ENCODE measurements at places on chromosomes 5 and 9. TPM values are rescaled to one million over a fixed set of nuclear protein-coding genes. Genes with fewer than 3 reads are reported as not detected.

- no peak for DNase-seq
Measured at GRCh38 chr5:127634007-127634406, 14.9 kb upstream of the CTXN3 start.

DNA sequence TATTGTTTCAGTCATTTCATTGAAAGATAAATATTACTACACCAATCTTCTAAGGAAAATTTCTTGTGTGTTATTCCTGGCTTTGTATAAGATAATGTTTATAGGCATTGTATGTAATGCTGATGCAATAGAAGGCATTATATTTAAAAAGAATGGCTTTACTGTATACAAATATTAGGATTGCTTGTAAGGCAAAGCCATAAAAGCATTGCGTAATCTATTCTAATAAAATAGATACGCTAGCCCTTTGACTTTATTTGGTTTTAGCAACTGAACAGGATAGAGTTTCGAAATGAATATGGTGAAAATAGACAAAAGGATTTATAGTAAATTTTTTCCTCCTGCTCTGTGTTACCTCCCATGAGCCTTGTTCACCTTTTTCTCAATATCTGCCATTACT, 5.5 kb upstream of the LYSMD3 start:
- DNase-seq = no peak

DNA sequence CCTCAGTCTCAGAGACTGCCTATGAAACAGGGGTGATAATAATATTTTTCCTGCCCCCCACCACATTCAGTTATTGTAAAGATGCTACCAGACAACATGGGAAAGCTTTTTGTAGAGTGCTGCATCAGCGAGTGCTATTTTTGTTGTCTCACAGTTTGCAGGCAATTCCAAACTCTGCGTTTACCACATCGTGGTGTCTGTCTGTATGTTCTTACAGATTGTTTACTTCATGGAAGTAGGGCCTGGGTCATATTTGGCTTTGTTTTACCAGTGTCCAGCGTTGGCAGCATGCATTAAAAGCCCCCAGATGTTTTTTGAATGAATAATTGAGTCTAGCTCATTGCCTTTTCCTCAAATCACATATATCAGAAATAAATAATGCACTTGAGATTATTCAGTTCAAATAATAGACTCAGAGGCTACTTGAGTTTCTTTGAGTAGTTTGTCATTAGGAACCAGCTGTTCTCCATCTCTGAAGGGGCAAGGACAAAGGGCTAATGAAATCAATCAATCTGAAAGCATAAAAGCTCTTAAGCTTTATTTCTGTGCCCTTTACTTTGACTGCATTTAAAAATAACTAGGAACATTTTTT, 243.7 kb downstream of the CWC27 start:
- DNase-seq = no peak

DNA sequence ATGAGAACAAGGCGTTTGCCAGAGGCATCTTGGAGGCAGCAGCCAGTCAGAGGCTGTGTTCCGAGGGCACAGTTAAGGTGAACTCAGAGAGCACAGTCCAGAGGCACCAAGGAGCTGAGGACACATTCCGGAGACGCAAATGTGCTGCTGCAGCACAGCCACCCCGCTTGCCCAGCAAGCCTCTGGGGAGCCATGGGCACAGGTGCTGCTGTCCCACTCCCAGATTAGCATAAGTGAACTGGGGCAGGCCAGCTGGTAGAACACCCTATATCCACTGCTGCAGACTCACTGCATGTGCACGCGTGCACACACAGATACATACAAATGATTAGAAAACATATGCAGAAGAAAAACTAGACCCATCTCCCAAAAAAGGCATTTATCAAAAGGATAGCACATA, 164.5 kb downstream of the EBF1 start:
- no peak for DNase-seq

- DNase-seq = peak; percentile 86
Measured at GRCh38 chr5:59744531-59744992, 149.0 kb downstream of the PDE4D start.

CDK5RAP2 gene
- 44.5 TPM for total RNA-seq
